ENCODE measurements at places on chromosomes 7 and 10.

GRCh38 chr7:51012569-51013217 is 230.0 kb upstream of the GRB10 start:
- no peak for DNase-seq

GRCh38 chr10:69352569-69353264 is 64.0 kb downstream of the TACR2 start:
- peak; percentile 87 for DNase-seq

DNA sequence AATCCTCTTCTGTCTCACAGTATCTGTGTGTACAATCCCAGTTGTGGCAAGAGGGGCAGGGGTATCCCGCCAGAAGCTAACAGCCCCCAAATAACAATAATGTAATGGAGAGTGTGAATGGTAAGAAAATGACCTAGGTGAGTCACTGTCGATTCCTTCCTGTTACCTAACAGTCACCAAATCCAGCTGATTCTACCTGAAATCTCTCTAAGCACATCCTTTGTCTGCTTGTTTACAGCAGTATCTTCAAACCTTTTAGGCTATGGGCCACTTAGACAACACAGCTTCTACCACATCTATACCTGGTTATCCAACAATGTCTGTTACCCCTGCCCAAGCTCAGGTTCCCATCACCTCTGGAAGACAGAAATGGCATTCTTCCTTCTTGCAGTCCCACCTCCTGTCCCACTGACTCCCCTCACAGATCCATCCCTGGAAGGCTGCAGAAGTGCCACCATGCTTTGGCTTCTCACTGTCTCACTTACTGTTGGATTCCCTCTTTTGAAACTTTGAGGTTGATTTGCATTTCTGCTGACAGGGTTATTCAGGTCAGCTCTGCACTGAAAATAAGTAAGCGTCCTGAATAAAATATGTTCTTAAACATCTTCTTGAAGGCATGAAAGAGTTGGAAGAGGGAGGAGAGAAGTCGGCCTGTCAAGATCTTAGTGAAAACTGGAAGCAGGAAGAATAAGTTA is 13.1 kb downstream of the PIP4K2A start:
- DNase-seq = no peak

DNA sequence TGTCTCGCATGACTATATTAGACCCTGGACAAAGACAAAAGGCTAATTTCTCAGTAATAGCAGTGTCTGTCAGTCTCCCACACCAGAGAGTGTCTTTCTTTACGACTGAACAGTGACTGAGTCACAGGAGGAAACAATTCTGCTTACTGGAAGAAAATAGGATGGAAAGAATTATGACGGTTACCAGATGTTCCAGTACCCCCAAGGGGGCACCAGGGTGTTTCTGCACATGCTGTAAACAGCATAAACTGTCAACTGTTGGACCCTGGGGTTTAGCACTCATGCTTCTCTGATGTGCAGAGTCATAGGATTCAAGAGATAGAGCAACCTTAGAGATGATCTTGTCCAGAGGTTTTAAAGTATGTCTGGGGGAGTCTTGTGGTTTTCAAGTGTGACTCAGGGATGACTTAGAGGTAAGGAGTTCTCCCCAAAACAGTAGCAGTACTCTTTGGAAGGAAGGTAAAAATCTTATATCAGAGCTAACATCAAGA is 291.7 kb downstream of the THSD7A start:
- DNase-seq = no peak

Data from EH (cell line).